ENCODE measurements at places on chromosomes 7 and 10.

DNA sequence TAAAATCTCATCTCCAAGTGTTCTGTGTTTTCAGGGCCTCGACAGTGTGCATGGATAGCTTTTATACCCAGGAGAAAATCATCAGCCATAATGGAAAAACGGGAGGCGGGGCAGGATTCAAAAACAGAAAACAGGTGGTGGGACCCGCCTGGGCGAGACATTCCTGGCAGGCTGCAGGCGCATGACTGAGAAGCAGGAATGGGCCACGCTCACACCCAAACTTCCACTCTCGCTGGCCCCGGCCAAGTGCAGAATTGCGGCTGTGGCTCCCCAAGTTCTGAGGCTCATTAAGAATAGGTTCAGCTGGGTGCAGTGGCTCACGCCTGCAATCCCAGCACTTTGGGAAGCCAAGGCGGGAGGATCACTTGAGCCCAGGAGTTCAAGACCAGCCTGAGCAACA is 60.6 kb downstream of the C10orf143 start:
- no peak for DNase-seq

- no peak for DNase-seq
These were observed 96.1 kb upstream of the KCNIP2 start for GRCh38 chr10:101939729-101940128.

DNA sequence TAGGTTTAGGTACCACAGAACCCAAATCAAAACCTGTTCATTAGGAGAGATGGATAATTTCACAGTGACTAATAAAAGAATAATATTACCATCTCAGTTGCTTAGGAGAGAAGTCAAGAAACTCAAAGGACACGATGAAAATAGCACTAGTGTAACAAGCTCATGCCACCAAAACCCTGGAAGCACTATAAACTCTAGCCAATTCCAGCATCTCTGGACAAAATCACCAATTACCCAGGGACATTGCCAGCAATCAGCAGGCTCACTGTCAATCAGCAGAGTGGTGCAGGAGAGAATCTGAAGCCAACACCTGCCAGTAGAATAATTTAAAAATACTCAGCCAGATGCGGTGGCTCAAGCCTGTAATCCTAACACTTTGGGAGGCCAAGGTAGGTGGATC is 88.9 kb downstream of the ARMH3 start:
- no peak for DNase-seq

- DNase-seq, result no peak
These were observed 100.4 kb upstream of the ACBD5 start for GRCh38 chr10:27341001-27341400.

DNA sequence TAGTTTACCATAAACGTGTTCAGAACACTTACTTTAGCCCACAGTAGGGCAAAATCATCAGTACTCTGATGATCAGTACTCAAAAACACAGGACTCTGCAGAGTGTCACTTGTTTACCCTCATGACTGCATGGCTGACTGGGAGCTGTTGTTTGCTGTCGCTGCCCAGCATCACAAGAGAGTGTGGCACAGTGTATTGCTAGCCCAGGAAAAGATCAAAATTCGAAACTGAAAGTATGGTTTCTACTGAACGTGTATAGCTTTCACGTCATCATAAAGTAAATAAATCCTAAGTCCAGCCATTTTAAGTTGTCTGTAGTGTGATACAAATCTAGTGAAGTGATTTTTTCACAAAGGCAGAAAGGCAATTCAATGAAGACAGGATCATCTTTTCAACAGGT is 184.6 kb downstream of the RAMP3 start:
- DNase-seq, result no peak
